NCI-H1436 treated with DMSO at 0.1 percent for 48 hours (cell line): ENCODE measurements at places on chromosomes 3 and 15.

GRCh38 chr3:59992578-59992977, 942.8 kb upstream of the CFAP20DC start:
- DNase-seq: no peak

DNA sequence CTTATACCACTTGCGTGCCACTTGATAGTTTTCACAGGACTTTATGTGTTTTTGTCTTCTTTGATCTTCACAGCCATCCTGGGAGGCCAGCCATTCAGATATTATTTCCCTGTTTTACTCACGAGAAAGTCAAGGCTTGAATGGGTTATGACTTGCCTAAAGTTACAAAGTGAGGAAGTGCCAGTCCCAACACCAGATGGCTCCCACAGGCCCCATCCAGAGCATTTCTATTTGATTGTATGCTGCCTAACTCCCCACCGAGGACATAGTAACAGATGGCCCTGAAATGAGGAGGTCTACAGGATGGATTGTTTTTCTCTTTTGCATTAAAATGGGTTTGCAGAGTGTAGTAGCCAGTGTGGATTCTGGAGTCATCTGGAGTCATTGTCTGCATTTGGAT, 74.5 kb downstream of the SPTSSB start:
- no peak for DNase-seq

DNA sequence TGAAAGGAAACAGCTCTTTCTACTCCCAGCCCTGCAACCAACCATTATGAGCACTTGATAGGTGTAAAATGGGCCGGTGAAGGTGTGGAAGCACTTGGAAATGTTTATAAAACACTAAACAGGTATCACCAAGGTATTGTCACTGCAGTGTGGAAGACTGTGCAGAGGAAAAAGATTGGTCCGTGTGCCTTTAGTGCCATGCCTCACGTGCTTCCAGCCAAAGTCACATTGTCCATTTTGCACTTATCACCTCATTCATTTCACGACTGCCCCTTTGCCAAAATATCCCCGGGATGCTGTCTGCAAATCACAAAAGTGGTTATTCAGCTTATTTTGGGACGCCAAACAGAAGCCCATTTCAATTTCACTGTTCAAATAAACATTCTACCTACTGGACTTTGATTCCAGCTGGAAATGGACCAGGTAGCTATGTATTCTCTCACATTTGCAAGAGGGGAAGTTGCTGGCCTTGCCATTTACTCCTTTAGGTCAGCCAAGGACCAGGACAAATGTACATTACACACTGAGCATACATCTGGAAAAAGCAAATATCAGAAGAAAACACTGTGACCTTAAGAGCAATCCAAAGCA, 58.4 kb downstream of the ARRDC4 start:
- DNase-seq: no peak

GRCh38 chr3:168325684-168326083, 230.0 kb upstream of the GOLIM4 start:
- no peak for DNase-seq

DNA sequence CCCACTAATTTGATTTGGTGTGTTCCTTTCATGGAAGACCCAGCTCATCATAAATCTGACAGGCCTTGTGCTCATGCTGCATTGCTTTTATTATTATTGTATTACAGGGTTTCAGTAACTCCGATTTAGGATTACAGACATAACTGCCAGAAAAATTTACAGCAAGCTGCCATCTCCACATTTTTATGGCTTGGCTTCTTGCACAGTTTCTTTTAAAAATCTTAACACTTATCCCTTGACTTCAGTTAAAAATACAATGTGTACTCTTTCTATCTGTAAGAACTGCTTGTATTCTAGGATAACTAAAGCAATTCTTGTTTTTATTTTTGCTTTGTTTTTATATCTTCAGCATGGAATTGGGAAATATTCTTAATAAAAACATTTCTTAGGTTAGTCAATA, 612.2 kb downstream of the DIPK2A start:
- DNase-seq: no peak

- no peak for DNase-seq
These were observed 31.7 kb upstream of the PRR23E start for GRCh38 chr3:127161236-127161635.

GRCh38 chr15:52653431-52653964, 25.7 kb downstream of the ATOSA start:
- DNase-seq: no peak

GRCh38 chr3:29481249-29481648, 200.4 kb downstream of the RBMS3 start:
- no peak for DNase-seq

DNA sequence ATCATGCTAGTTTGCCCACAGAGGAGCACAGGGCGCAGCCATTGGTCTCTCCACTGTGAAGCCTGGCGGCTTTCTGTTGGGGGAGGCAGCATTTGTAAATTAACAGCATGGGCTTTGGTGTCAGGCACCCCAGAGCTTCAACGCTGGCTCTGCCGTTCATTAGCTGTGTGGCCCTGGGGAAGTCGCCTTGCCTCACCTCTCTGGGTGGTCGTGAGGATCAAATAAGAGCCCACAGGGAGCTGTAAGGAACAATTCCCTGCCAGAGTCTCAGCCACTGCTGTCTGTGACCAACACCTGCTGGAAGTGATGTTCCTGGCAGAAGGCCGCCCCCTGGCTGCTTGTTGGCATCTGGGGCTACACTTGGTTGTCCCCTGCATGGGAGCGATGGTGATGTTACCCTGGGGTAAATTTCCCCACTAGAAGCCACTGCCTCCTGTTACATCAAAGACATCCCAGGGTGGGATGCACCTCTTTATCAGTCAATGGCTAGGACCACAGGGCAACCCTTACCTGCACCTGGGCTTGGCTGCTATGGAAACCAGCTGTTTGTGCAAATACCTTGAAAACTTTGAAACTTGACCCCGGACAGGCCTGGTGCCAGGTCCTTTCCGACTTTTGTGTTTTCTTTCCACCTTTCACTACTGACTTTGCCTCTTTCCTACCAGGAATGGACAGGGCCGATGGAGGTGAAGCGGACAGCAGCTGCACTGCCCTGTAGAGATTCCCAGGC, 36.9 kb downstream of the DNASE1L3 start:
- no peak for DNase-seq
